ENCODE measurements at places on chromosomes 12 and 14.

- H3K36me3 ChIP-seq, result no peaks in the 10 kb centered on the region
- no peak overlapping the region for H3K27ac ChIP-seq
- no peaks in the 10 kb centered on the region for H3K27me3 ChIP-seq
Measured at GRCh38 chr14:85461432-85462133, 68.4 kb upstream of the FLRT2 start.

DNA sequence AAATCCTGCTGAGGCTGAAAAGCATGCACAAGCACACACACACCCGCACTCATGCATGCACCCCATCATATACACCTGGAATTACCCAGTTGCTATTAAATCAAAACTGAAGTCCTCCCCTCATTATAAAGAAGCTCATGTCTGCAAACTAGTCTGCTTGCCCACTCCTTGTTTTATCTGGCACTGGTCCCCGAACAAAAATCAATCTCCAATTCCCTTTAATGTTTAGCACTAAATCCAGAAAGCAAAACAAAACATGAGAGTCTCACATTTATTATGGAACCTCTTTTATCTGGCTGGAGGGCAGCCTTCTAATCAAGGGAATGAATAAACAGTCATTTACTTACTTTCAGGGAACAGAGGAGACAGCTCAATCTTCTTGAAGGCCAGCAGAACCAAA is 1093.4 kb upstream of the FLRT2 start:
- no peak overlapping the region for H3K4me3 ChIP-seq
- H3K27ac ChIP-seq, result no peak overlapping the region
- no peak for DNase-seq
- H3K27me3 ChIP-seq, result no peaks in the 10 kb centered on the region

GRCh38 chr12:94948232-94948810 is 55.2 kb downstream of the NDUFA12 start:
- no peak for DNase-seq
- H3K27ac ChIP-seq, result no peak overlapping the region
- no peak overlapping the region for H3K4me3 ChIP-seq

DNA sequence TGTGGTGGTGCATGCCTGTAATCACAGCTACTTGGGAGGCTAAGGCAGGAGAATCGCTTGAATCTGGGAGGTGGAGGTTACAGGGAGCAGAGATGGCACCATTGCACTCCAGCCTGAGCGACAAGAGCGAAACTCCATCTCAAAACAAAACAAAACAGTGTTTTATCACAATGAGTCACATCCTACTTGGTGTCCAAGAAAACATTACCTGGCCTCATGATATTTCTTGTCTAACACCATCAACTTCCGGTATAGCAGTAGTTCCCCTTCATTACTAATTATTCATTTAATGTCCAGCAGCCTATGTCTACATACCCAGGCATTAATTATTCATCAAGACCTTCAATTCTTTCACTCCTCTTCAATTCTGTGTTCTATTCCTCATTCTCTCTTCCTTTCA is 115.5 kb downstream of the CCDC59 start:
- H3K4me1 ChIP-seq, result no peaks in the 10 kb centered on the region
- no peak overlapping the region for H3K27ac ChIP-seq
- no peak overlapping the region for H3K4me3 ChIP-seq
- no peaks in the 10 kb centered on the region for H3K27me3 ChIP-seq

DNA sequence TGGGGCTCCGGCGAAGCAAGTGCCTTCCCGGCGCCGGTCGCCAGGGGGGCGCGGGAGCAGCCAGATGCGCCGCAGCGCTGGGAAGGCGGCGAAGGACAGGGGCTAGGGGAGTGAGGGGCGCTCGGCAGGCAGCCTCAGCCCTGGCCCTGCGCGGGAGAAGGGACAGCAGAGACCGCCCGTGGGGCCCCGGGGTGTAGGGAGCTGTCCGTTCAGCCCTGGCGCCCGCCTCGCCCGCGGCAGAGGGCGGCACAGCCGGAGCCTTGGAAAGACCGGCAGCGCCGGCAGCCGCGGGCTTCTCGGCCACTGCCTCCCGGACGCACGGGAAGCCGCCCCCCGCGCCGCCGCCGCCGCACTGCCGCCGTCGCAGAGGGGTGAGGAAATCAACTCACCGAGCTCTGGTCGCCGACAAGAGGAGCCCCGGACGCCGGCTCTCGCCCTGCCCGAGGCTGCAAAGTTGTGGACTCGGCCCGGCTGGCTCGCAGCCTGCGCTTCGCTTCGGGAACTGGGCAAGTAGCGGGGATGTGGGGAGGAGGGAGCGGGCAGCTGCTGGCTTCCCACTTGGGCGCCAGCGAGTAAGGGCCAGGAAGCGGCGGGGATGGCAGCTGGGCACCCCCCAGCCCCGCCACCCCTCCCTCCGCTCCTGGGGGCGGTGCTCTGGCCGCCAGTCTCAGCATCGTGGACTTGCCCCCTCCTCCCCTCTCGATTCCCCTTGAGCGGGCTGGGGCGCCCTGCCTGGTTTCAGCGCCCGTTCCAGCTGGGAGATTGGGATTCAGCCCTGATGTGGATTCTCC is at the start of gene ZDHHC22:
Gene ZDHHC22 (minus strand): TSS at position 578 of the 791 bp plus-strand sequence. CDS start 2,053 bp downstream, outside the sequence.
- H3K27me3 ChIP-seq, result peaks cover 11% of the 10 kb centered on the region
- peaks cover 28% of the 10 kb centered on the region for H3K4me1 ChIP-seq
- no peak within 1 kb of the TSS for H3K27ac ChIP-seq
- no peaks in the 10 kb centered on the region for H3K36me3 ChIP-seq
- no peak for DNase-seq

DNA sequence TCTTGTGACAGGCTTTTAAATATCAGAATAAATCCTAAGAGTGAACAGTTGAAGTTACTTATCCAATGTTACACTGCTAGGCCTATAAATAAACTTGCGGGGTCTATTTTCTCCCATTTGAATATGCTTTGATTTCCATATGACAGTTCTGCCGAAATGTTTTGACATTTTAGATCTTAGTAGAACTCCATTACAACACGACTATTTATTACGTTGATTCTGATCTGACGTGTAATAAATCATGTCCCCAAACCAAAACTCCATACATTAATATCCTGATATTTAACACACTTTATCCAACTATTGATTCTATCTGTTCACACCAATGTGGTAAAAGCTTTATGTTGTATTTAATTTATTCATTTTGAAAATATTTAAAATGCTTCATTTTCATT is 16.1 kb upstream of the NEMF start:
- no peak for DNase-seq
- H3K4me3 ChIP-seq, result peak overlapping the region; percentile 71

GRCh38 chr12:29581631-29582030 is 84.1 kb upstream of the OVCH1 start:
- peak overlapping the region; percentile 46 for H3K27ac ChIP-seq
- H3K4me3 ChIP-seq, result no peak overlapping the region
- H3K36me3 ChIP-seq, result no peaks in the 10 kb centered on the region
- H3K27me3 ChIP-seq, result no peaks in the 10 kb centered on the region

- no peak overlapping the region for H3K27ac ChIP-seq
- DNase-seq, result no peak
- no peak overlapping the region for H3K4me3 ChIP-seq
- no peaks in the 10 kb centered on the region for H3K27me3 ChIP-seq
- H3K4me1 ChIP-seq, result no peaks in the 10 kb centered on the region
Measured at GRCh38 chr14:67335781-67336180, 23.8 kb downstream of the ATP6V1D start.

GRCh38 chr14:36665887-36666415 is 4.3 kb downstream of the PAX9 start:
- peak overlapping the region; percentile 96 for H3K27ac ChIP-seq
- no peaks in the 10 kb centered on the region for H3K36me3 ChIP-seq
- peak overlapping the region; percentile 71 for H3K4me3 ChIP-seq

DNA sequence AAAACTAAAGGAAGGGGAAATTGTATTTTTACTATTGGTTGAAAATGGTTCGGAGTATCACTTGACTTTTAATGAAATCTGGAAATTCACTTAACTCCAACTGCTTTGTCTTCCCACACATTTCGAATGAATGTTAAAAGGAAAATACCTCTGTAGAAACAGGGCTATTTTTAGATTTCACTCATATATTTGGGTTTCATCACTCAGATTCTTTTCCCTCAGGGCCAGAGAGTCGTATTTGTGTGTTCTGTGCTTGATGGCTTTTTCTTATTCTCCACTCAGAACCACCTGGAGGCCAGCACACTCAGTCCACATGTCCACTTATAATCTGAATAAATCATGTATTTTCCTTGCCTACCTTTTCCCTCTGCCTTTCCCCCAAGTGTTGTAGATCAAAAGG is 40.0 kb downstream of the DAAM1 start:
- H3K4me3 ChIP-seq, result no peak overlapping the region
- H3K36me3 ChIP-seq, result no peaks in the 10 kb centered on the region
- DNase-seq, result no peak
- no peaks in the 10 kb centered on the region for H3K27me3 ChIP-seq
- H3K4me1 ChIP-seq, result peaks cover 39% of the 10 kb centered on the region
- no peak overlapping the region for H3K27ac ChIP-seq

DNA sequence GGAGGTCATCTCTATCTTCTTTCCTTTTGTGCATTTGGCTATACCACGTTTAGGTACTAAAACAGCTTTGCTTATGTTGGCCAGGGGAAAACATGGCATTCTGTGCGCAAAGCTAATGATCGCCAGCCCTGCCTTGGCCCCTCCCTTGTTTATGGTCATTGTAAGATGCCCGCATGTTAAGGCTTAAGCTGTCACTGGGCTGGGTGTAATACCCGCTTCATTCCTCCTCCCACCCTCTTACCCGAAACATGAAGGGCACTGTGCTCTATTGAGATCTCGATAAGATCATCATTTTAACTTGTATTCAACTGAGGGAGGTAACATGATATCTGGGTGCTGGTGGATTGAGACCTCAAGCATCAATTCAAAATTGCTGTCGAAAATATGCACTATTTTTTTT is 34.7 kb downstream of the BRI3BP start:
- no peak overlapping the region for H3K27ac ChIP-seq
- H3K4me3 ChIP-seq, result no peak overlapping the region
- no peaks in the 10 kb centered on the region for H3K27me3 ChIP-seq
- DNase-seq, result no peak

DNA sequence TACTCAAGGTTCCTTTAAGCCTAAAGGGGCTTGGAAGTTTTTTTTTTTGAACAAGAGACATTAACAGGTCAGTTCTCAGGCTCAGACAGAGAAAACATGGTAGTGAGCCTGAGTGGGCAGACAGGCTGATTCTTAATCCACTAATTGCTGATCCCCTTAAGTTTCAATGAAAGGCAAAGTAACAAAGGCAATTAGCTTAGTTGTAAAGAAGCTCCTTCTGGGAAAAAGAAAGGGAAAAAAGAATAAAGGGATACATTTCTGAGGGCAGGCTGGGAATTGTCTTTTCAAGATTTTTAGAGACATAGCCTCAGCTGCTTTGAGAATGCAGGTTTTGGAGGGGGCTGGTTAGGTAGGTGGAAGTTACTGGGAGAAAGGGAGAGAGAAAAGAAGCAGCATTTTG is 133.8 kb downstream of the CFAP54 start:
- no peaks in the 10 kb centered on the region for H3K27me3 ChIP-seq
- no peaks in the 10 kb centered on the region for H3K36me3 ChIP-seq
- DNase-seq, result no peak
- no peak overlapping the region for H3K4me3 ChIP-seq

- no peak overlapping the region for H3K4me3 ChIP-seq
- DNase-seq, result no peak
- no peaks in the 10 kb centered on the region for H3K36me3 ChIP-seq
- H3K27ac ChIP-seq, result no peak overlapping the region
- H3K4me1 ChIP-seq, result peaks cover 5% of the 10 kb centered on the region
Measured at GRCh38 chr12:130070126-130070611, 92.1 kb upstream of the FZD10 start.

DNA sequence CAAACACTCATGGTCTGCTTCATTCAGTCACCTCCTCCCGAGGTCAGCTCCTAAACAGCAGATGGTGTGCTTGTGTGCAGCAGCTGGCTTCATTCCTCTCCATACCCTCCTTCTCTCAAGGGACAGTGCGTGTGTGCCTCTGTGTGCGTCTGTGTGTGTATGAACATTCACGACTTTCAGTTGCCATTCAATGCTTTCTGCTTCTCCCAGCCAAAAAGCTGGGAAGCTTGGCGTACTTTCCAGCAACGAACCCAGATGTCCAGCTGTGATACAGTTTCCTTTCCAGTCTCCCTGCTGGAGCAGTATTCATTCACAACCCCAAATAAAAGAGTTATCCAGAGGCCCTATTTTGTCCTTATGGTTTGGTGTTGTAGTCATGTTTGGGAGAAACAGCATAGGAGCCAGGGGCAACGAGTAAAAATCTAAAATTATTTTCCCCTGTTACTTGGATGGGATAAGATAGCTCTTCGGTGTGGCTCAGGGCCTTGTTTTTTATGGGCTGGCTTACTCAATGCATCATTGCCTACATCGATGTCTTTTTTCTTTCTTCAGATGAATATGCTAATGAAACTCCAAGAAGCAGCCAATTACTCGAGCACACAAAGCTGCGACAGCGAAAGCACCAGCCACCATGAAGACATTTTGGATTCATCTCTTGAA is 379.3 kb downstream of the NAV3 start:
- DNase-seq, result no peak
- no peaks in the 10 kb centered on the region for H3K36me3 ChIP-seq
- no peak overlapping the region for H3K27ac ChIP-seq
- no peaks in the 10 kb centered on the region for H3K4me1 ChIP-seq
- H3K27me3 ChIP-seq, result no peaks in the 10 kb centered on the region

- no peak overlapping the region for H3K27ac ChIP-seq
- DNase-seq, result no peak
- no peak overlapping the region for H3K4me3 ChIP-seq
- no peaks in the 10 kb centered on the region for H3K36me3 ChIP-seq
Measured at GRCh38 chr12:17062267-17063036, 456.5 kb upstream of the LMO3 start.

DNA sequence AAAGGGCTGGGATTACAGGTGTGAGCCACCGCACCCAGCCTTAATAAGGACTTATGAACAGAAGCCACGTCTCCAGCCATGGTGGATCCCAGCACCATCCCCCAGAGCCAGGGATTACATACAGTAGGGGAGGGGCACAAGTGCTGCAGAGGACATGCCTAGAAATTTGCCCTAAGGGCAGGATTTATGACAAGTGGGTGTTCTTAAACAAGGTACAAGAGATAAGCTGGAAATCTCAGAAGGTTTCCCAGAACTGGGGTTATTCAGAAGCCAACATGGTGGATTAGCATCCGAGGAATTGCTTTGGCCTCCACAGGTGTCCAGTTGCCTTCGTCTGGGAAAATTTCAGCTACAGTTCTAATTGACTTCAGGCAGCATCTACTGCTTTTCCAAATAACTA is 114.4 kb upstream of the EGLN3 start:
- no peaks in the 10 kb centered on the region for H3K27me3 ChIP-seq
- no peak for DNase-seq
